ENCODE measurements at places on chromosomes 4 and X.
A peak's percentile ranks its signal among the peaks of the same experiment; 100 is the strongest.

GRCh38 chr4:158999166-158999682 is 103.7 kb upstream of the RAPGEF2 start:
- DNase-seq = no peak

- DNase-seq = peak; percentile 41
Observed at GRCh38 chr4:7625071-7625470, 190.3 kb upstream of the PSAPL1 start.

DNA sequence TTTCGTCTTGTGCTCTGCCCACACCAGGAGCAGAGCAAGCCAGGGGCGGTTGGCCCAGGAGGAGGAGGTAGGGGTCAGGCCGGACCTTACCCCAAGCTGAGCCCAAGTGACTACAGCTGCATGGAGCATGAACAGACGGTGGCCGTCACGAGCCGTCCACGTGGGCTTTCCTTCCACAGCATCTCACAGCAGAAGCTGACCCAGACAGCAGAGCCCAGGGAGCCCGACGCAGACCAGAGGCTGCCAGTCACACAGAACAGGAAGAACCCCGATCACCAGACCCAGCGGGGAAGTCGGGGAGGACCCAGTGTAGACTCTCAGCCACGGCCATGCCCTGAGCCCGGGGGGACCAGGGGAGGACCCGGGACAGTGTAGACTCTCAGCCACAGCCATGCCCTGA is 58.0 kb downstream of the FAM53A start:
- DNase-seq = no peak

DNA sequence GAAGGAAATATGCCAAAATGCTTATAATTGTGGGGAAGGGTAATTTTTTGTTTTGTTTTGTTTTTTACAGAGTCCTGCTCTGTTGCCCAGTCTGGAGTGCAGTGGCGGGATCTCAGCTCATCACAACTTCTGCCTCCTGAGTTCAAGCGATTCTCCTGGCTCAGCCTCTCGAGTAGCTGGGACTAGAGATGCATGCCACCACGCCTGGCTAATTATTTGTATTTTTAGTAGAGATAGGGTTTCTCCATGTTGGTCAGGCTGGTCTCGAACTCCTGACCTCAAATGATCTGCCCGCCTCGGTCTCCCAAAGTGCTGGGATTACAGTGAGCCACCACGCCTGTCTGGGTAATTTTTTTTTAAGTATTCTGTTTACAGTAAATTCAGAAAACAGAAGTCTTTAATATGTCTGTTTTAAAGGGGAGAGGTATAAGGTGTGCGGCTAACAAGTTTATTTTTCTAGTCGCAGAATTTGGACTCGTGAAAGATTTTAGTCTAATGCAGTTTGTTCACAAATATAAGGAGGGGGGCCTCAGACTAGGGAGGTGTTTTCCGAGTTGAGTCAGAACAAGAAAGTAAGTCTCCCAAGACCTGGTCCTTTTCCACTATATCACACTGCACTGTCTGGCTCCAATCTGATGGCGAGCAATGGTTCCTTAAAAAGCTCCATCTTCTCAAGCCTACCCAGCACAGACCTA is 1.5 kb downstream of the ACSL1 start:
- DNase-seq = no peak

GRCh38 chr4:62210486-62210885 is 1010.4 kb downstream of the ADGRL3 start:
- no peak for DNase-seq

GRCh38 chr4:9608300-9608699 is 164.1 kb downstream of the DEFB131A start:
- DNase-seq = no peak
